ENCODE measurements at places on chromosomes 5 and 9.

DNA sequence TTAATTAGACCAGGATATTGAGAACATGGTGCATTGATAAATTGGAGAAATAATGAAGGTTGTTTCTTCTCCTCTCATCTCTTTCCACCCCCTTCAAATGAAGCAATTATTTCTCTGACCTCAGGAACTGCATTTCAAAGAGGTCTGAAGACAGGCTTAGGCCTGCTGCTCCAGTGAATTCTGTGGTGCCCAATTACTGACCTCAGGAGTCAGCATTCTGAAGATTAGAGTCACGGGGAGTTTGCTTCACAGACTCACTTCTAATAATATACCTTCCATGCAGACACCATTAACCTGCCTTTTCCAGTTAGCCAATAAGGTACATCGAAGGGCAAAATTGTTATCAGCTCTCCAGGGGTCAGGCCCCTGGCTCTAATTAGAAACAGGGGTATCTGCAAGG lies 270.9 kb downstream of the GAS1 start:
- DNase-seq = no peak

DNA sequence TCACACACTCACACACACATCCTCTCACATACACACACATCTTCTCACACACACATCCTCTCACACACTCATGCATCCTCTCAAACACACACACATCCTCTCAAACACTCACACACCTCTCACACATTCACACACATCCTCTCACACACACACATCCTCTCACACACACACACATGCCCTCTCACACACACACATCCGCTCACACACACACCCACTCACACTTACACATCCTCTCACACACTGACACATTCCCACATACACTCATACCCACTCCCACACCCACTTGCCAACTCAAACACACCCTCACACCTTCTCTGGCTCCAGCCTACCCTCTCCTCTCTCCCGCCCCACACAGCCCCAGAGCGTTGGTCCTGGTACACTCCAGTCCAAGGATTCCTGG lies 127.9 kb upstream of the SLC30A5 start:
- no peak for DNase-seq

DNA sequence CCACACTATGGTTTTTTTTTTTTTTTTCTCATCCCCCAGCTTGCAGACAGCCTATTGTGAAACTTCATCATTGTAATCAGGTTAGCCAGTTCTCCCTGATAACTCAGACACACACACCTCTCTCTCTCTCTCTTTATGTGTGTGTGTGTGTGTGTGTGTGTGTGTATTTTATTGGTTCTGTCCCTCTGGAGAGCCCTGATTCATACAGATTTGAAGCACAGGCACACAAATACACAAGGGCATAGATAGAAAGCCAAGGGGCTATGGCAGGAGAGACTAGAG lies 20.6 kb upstream of the VCAN start:
- DNase-seq = no peak

DNA sequence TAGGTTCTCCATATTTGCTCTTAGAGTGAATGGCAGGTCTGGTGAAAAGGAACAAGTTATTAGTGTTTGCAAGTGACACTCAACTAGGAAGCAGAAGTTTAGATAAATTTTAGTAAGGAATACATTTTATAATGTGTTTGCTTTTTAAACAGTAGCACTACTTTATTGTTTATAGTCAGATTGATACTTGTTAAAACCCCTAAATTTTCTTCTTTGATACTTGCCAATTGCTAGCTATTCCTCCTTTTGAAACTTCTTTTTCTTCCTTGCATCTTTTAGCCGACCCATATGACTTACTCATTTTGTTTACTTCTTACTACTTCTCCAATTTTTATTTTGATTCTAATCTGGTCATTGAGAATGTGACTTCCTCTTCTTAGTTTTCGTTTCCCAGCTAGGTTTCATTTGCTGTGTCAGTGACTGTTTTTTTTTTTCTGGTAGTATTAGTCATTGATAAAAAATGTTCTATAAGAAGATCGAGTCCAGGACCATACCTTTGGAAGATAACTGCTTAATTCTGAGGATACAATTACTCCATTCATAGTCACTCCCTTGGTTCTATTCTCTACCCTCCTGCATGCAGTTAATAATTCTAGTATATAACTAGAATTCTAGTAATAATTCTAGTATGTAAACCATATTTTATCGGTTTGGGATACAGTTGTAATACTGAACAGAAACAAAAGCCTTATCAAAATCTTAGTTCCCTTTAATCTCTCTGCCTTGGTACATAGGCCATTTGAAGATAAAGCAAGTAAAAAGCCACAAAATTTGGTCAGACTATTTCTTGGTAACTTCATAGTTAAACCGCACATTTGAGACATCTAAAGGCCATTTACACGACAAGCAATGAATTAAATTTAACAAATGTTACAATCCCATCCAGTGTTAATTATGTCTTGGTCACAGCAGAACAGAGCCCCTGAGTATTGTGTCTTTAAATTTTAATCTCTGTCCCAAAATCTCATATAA lies 2.8 kb upstream of the RICTOR start:
- no peak for DNase-seq

DNA sequence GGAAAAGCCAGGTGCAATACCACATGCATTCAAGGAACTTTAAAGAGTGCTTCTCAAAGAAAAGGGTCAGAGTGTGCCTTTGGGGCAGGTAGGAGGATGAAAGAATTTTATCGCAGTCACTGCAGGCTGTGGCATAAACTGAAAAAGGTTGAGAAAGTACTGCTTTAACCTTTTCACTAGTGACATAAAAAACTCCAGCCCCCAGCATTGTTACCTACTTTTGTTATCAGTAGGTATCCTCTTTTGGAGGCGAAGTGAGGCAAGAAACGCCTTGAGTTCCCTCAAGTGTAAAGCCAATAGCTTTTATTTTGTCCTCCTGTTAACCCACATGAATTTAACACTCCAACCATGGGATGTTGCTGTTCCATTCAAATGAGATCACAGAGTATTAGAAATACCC lies 64.7 kb upstream of the CHD1 start:
- no peak for DNase-seq

GRCh38 chr9:114488398-114489129 lies 16.7 kb downstream of the WHRN start:
- no peak for DNase-seq

DNA sequence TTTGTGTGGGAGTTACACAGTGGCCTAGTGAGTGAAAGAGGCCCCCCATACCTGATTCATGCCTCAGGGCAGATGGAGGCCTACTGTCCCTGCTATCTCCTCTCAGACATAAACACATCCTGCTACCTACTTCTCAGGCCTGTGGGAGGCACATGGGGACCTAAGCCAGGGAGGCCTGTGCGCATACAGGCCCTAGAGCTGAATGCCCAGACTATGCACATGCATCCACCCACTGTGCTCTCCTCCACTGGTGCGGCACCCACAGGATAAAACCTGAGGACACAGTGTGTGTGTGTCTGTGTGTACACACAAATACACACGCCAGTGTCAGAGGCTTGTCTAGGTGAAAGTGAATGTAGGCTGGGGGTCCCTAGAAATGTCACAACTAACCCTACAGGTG lies 1.4 kb downstream of the PAX5 start:
- DNase-seq = no peak

DNA sequence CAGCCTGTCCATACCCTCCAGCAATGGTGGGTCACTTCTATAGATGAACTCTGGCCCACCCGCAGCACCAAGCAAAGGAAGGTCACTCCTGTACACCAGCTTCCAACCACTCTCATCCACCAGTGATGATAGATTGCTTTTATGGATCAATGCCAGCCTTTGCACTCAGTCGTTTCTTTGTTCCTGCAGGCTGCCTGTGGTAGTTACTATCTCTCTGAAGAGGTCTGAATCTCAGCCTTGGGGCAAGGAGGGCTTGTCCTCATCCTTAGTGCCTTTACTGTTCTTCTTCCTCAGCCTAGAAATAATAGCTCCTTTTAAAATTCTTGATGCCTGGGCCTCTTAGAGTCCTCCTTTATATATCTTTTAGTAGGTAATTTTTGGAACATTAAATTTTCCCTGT lies 100.8 kb downstream of the TMC1 start:
- DNase-seq = no peak

- DNase-seq = no peak
Observed at GRCh38 chr5:143154510-143155370, 248.7 kb downstream of the NR3C1 start.

- DNase-seq = no peak
Observed at GRCh38 chr5:154236011-154236410, 45.5 kb downstream of the GALNT10 start.

Data from anterior cingulate cortex (tissue), 58 donors.